Tongue (tissue), 3 donors: ENCODE measurements at places on chromosomes 12 and 14.

- no peak for DNase-seq
Observed at GRCh38 chr12:4816744-4817525, 92.8 kb upstream of the KCNA1 start.

- DNase-seq, result no peak
Observed at GRCh38 chr14:96722736-96723135, 74.4 kb upstream of the VRK1 start.

GRCh38 chr14:61417141-61417540 is 95.8 kb downstream of the PRKCH start:
- DNase-seq, result no peak

GRCh38 chr12:68932961-68933893 is at the start of gene CPM:
Gene CPM, minus strand, starts transcription at chr12:68933171. Its CDS starts 334 bp downstream, at chr12:68932837.
- peak; percentile 73 for DNase-seq

DNA sequence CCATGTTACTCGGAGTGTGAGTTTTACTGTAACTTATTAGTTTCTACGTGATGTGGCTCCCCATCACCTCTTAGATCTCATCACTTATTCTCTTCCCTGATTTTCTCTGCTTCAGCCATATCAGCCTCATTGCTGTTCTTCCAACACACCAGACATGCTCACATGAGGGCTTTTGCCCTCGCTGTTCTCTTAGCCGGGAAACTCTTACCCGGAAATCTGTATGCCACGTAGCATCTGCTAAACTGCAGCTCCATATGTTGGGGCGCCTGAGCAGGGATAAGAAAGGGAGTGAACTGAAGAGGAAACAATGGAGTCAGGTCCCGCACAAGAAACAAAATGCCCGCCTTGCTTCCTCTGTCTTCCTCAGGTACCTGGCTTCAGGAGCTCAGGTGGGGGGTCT is 16.6 kb downstream of the SMUG1 start:
- DNase-seq, result no peak

- no peak for DNase-seq
Observed at GRCh38 chr12:15469356-15469755, 147.0 kb downstream of the PTPRO start.

DNA sequence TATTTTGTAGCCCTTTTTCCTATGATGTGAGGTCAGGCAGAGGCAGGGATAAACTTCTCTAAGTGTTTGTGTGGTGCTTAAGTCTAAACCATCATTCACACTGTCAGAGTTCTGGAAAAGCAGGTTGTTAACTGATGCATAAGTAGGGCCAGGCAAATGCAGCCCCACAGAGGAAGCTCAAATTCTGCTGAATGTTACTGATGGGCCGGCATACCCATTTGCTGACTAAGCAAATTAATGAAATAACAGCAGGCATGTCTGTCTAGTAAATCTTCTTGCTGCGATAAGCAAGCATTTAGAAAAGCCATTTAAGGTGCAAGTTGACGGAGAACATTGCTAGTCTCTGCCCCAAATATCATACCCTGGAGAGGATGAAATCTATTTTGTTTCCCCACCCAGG is 523.2 kb upstream of the CCDC196 start:
- no peak for DNase-seq

DNA sequence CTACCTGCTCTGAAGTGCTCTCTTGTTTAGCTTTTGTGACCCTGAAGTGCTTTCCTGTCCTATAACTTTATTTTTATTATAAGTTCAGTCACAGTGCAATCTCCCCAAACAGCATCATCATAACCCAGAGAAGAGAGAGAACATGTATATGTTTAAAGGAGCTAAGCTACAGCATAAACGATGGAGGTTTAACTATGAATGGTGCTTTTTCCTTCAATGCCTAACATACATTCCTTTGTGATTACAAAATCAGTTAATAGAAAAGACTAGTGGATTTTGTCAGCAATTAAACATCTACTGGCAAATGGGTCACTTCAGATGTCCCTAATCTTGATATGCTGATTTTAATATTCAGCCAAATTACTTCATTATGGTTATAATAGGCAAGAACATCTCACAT is 46.4 kb downstream of the ZFYVE21 start:
- DNase-seq, result no peak

GRCh38 chr12:50647031-50647430 is 116.9 kb upstream of the ATF1 start:
- no peak for DNase-seq

GRCh38 chr12:61574339-61574738 is 685.9 kb upstream of the USP15 start:
- no peak for DNase-seq

DNA sequence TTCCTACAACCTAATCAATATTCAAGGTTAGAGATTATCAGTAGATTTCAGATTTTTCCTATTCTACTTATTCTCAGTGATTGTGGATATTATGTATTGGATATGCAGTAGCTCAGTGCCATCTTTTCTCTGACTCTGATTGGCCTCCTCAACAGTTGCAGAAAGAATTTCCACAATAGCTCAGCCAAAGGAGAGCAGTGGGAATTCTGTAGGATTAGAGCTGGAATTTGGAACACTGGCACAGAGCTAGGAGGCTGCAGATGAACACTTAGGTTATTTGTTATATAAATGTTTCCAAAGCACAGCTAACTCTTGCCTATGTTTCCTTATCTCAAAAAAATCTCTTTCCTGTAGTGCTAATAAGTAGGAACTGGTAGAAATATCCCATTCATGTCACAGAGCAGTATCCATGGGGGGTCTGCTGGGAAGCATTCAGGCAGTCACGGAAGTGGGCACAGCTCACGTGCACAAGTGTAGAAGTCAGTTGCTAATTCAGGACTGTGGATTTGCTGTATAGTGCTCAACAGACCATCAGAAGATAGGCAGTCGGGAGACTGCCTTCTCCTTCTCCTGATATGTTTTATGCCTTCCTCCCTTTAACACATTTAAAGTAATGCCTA is 116.2 kb upstream of the TMEM260 start:
- DNase-seq, result peak; percentile 79

DNA sequence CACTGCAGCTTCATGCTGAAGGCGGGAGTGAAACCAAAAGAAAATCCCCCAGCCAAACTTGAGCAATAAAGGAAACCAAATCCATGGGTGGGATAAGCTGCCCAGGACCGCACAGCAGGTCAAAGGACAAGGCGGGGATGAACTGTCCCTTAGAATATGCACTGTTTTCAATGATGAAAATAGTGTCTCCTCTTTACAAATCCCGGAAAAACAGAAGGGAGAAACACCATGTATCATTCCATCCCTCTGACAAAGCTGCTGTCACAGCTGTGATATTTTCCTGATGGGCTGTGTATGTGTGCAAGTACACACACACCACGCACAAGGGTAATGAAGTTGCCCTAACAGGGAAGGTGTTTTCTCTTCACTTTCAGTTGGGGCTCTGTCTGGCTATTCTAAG is 70.3 kb downstream of the ACTN1 start:
- DNase-seq, result no peak

DNA sequence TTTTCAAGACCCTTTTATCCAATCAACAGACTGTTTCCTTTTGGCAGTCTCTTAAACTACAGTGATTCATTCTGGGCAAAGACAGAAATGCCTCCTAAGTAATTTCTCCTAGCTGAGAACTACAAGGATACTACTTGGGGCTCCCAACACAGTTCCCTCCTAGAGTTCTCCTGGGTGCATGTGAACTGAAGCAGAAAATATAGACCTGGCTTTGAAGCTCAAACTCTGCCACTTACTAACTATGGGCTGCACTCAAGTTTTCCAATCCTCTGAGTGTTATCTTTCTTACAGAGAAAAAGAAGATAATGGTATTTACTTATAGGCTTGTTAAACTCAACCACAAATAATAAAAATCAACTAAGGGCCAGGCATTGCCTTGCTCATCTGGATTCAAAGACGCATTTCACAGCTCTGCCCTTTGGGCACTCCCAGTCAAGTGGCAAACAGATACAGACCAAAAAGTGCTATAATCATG is 97.6 kb downstream of the EFCAB11 start:
- DNase-seq, result no peak

GRCh38 chr12:79252358-79253075 is 387.9 kb downstream of the SYT1 start:
- no peak for DNase-seq

DNA sequence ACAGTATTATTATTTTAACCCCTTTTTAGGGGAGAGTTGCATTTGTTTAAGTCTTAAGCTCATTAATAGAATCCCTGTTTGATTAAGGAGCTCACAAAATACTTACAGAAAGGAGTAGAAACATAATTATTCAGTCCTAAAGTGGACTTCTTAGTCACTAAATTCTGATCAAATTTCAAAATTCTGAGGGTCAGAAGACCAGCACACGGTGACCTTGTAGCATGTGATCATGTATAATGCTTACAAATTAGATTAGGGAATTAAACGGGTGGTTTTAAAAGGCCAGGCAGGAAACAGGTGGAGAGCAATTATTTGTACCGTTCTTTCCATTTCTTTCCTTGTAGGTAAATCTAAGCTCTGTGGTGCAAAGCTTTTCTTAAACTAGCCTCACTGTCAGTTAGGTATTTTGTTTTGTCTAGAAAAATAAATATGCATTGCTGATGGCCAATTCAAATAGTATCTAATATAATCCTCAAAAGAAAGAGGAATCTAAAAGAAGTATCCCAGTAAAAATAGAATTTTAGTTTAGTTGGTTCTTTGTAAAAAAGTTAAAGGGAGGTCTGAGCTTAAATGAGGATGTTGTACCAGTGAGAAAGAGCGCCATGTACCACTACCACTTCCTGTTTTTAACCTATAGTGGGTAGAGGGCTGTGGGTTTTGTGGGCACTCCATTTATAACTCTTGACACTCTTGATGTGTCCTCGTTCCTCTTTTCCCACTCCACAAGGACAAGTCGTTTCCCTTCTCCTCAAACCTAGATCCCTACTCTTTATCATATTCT is 51.1 kb downstream of the SLC38A1 start:
- DNase-seq, result no peak

DNA sequence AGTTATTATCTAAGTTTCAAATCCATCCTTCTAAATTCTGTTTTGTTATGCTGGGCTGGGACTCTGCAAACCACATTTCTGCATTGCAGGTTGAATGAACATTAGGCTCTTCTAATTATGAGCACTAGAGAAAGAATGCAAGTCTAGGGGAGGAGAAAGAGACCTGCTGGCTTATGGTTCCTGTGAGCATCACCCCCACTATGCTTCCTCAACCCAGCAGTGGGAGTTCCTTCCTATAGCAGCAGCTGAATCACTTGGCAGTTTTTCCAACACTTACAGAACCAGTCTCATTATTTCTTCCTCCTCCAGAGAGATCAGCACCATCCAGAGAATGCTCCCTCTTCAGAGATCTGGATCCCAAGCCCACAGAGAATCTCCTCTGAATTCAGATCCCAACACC is 297.7 kb upstream of the CLEC14A start:
- no peak for DNase-seq

DNA sequence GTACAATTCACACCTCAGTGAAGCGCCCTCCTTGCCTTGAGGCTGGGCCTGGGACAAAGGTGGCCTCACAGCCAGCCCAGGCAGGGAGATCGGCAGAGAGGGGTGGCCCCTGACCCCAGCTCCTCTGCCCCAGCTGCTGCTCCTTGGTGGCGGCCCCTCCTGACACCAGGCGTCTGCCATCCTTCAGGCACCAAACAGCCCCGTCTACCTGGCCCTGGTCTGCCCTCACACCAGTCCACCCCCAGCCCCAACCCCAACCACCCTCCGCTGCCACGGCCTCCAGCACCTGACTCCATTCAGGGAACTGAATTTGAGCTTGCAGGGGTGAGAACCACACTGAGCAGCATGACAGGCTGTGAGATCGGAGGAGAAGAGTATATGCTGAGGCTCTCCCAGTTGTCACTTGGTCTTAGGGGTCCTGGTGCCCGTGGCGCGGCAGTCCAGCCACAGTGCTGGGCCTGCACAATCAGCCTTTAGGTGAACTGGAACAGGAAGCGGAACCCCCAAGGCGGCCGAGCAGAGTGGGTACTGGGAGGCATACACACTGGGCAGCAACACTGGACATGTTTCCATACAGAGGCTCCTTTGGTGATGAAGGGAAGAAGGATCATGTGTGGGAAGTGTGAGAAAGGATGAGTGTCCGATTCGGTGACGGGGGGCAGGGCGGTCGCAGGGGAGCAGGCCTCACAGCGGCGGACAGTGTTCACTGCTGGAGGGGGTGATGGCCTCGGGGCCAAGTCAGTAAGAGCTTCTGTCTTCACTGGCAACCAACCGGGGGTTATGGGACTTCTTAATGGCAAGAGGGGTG is 18.7 kb downstream of the ZFYVE21 start:
- DNase-seq, result no peak

GRCh38 chr14:53640695-53641094 is 315.9 kb downstream of the BMP4 start:
- DNase-seq, result peak; percentile 59

DNA sequence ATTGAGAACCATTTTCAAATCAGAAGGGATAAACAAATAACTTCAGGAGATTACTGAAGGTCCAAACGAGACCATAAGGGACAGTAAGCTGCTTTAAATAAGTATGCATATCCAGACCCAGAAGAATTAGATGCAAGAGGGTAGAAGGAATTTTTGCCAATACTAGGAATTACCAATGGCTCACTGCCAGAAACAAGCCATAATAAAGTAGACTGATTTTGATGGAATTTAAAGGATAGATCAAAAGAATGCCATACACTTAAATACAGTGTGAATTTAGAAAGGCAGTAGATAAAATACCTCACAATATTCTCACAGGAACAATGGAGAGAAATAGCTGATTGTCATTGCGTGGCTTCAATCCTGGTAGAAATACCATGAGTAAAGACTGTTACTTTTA is 5.3 kb downstream of the ANKS1B start:
- DNase-seq, result no peak

GRCh38 chr14:106681161-106681560 is 1154.8 kb downstream of the TMEM121 start:
- DNase-seq, result no peak

DNA sequence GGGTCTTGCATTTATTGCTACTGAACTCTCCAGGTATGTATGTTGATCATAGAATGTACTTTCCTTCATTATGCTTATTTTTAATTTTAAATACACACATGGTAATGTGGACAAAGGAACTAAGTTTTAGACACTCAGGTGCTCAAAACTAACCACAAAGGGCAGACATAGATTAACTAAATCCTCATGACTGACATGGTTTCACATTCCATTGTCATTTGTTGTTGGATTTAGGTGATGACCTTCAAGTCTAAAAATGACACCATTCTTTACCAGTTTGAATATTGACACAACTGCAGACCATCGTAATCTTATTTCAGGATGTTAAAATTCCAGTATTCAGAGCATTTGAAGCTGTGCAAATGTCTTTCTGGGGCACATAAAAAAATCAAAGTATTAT is 128.4 kb downstream of the BBS10 start:
- DNase-seq, result no peak

GRCh38 chr12:123026094-123026853 is 45.8 kb downstream of the ARL6IP4 start:
- DNase-seq, result no peak
